ENCODE measurements at places on chromosomes 16 and 17. TPM values are rescaled to one million over a fixed set of nuclear protein-coding genes. Genes with fewer than 3 reads are reported as not detected.

GRCh38 chr17:65008882-65009281, 47.7 kb downstream of the GNA13 start:
- DNase-seq = no peak

DNA sequence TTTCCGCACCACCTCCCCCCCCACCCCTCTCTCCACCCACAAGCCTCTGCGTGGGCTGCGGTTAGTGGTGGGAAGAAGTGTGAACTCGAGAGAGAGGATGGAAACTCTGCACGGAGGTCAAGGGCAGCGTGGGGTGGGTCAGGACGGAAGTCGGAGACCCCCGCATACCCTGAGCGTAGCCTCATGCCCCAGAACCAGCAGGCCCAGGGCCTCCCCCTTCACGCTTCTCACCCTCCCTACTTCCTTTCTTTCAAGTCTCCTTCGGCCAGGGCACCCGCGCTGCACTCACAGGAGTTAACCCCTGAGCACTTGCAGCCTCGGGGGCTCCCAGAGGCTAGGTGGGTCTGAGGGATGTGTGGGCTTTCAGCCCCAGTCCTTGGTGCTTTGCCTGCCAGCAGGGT, 9.2 kb downstream of the TBKBP1 start:
- no peak for DNase-seq

DNA sequence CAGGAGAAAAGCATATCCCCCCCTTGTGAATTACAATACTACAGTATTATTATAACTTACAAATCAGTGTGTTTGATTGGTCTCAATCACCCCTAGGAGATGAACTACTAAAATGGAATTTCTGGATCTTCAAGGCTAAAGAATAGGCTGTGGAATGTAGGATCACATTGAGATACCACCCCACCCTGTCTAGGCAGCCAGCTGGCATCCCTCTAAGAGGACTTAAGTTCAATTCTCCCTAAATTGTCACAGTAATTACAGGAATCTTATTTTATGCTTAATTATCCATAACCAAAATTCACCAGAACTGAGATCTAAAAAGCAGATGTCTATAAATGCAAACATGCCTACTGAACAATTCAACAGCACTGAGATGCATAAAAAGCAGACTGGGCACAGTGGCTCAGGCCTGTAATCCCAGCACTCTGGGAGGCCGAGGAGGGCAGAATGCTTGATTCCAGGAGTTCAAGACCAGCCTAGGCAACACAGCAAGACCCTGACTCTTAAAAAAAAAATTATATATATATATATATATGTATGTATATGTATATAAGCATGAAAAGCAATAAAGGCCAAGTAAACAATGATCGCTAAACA, 12.0 kb downstream of the AP1G1 start:
- DNase-seq = peak; percentile 23

- DNase-seq = no peak
Measured at GRCh38 chr16:35210681-35211433, 1751.4 kb downstream of the TP53TG3F start.

NUDT16L1 gene
- 43.6 TPM for total RNA-seq

Measured in astrocyte (in vitro differentiated cells and primary cell).